Gastrocnemius medialis (tissue), 4 donors: ENCODE measurements at places on chromosomes 4 and X. TPM values are rescaled to one million over a fixed set of nuclear protein-coding genes. Genes with fewer than 3 reads are reported as not detected.

Gene PCDH19
- 0.76 TPM for total RNA-seq

DNA sequence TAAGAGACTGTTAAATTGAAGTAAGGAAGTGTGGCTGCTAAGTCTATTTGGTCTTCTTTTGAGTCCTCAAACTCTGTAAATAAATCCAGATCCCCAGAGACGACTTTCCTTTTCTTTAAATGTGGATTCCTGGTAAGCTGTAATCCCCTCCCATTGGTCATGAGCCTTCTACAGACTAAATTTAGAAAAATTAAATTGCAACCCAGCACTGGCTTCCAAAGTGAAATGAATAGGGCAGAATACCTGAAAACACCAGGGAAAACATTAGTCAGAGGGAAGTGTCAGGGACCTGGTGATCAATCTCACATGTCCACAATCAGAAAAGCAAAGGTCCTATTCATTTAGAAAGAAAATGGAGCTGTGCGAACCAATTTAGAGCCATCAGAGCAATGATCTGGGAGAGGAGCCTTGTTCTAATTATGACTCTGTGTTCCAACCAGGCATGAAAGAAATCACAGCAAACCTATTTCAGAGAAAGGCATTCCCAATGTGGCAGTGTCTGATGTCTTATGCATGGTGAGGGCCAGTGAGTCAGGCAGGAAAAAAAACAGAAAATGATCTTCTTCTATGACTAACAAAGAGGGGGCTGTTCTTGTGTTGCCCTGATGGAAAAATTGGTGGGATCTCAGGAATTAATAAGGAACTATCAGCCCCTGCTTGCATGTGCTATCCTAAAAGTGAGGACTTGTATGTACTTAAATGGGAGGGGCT is 19.8 kb upstream of the CCDC149 start:
- H3K4me1 ChIP-seq, result no peaks in the 10 kb centered on the region
- DNase-seq, result no peak
- no peak overlapping the region for H3K4me3 ChIP-seq
- H3K36me3 ChIP-seq, result no peaks in the 10 kb centered on the region
- H3K27ac ChIP-seq, result no peak overlapping the region
- H3K27me3 ChIP-seq, result no peaks in the 10 kb centered on the region

Gene RASSF6
- total RNA-seq, result not detected

DNA sequence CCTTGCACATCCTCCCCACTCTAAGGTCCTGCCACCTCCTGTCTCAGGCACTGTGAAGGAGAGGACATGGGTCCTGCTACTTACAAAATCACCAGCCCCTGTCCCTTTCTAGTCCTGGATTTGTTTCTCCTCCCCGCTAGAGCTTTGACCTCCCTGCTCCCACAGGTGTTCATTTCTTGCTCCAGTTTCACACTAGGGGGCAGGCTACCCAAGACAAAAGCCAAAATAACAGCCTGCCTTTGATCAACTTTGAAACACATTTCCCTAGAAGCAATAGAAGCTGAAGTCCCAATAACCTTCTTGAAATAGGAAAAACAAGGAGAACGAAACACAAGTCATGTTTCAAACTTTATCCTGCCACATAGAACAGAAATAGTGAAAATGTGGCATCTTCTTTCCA is 164.4 kb downstream of the QDPR start:
- no peak for DNase-seq
- H3K36me3 ChIP-seq, result no peaks in the 10 kb centered on the region
- no peaks in the 10 kb centered on the region for H3K27me3 ChIP-seq
- H3K27ac ChIP-seq, result no peak overlapping the region

GRCh38 chr4:26455571-26455970 is 34.7 kb downstream of the CCKAR start:
- no peaks in the 10 kb centered on the region for H3K36me3 ChIP-seq
- no peaks in the 10 kb centered on the region for H3K4me1 ChIP-seq
- H3K27ac ChIP-seq, result no peak overlapping the region
- H3K27me3 ChIP-seq, result no peaks in the 10 kb centered on the region
- no peak for DNase-seq

DNA sequence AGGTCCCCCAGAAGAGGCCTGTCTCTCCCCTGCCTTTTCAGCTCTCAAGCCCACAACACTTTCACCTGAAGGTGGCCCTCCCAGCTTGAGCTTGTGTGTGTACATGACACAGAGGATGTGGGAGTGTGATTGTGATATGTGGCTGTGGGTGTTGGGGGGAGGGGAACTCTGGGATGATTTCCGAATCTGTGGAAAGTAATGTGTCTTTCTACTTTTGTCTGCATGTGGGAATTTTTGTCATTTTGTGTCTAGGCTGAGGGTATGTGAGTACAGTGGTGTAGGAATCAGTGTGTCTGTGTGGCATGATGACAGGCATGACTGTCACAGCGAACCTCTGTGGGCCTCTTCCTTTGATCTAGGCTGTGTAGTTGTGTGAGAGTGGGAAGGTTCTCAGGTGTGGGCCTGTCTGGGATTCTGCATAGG is 6.4 kb downstream of the SYP start:
- no peaks in the 10 kb centered on the region for H3K27me3 ChIP-seq
- H3K27ac ChIP-seq, result no peak overlapping the region
- no peak for DNase-seq

Gene FAM114A1
- 30.2 TPM for total RNA-seq

Gene RAP2C
- 13.8 TPM for total RNA-seq

- no peaks in the 10 kb centered on the region for H3K36me3 ChIP-seq
- H3K27me3 ChIP-seq, result no peaks in the 10 kb centered on the region
- H3K4me3 ChIP-seq, result no peak overlapping the region
- no peaks in the 10 kb centered on the region for H3K4me1 ChIP-seq
- no peak overlapping the region for H3K27ac ChIP-seq
- DNase-seq, result no peak
Measured at GRCh38 chr4:139852612-139853269, 187.1 kb downstream of the MGST2 start.

Gene HS3ST1
- total RNA-seq, result 0.07 TPM

DNA sequence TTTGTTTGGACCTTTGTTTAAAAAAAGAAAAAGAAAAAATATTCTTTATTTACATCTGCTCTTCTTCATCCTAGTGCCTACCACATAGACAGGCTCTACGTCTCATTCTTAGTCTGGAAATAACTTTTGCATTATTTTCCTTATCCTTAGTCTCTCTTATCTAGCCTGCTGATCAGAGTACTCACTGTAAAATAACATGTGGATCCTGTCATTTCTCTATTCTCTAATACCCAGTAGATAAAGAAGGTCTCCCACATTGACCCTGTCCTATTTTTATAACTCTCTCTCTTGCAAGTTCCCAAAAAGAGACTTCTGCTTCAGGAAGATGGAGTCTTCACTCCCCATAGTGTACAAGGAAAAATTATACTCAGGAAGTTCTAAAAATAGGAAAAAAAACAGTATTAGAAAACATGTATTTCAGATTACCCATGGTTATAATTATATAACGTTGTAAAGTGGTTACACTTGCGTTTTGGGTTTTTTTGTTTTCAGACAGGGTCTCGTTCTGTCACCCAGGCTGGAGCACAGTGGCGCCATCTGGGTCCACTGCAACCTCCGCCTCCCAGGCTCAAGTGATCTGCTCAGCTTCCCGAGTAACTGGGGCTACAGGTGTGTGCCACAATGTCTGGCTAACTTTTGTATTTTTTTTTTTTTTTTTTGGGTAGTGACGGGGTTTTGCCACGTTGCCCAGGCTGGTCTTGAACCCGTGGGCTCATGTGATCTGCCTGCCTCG is 23.8 kb downstream of the ZFX start:
- H3K27ac ChIP-seq, result peak overlapping the region; percentile 76
- H3K4me1 ChIP-seq, result peaks cover 47% of the 10 kb centered on the region
- DNase-seq, result no peak
- no peak overlapping the region for H3K4me3 ChIP-seq

Gene PLAC8
- total RNA-seq, result 0.23 TPM

GRCh38 chr4:123984886-123985285 is 588.3 kb downstream of the SPRY1 start:
- H3K4me1 ChIP-seq, result peaks cover 20% of the 10 kb centered on the region
- peak overlapping the region; percentile 18 for H3K27ac ChIP-seq
- DNase-seq, result no peak
- H3K36me3 ChIP-seq, result no peaks in the 10 kb centered on the region
- H3K4me3 ChIP-seq, result no peak overlapping the region

DNA sequence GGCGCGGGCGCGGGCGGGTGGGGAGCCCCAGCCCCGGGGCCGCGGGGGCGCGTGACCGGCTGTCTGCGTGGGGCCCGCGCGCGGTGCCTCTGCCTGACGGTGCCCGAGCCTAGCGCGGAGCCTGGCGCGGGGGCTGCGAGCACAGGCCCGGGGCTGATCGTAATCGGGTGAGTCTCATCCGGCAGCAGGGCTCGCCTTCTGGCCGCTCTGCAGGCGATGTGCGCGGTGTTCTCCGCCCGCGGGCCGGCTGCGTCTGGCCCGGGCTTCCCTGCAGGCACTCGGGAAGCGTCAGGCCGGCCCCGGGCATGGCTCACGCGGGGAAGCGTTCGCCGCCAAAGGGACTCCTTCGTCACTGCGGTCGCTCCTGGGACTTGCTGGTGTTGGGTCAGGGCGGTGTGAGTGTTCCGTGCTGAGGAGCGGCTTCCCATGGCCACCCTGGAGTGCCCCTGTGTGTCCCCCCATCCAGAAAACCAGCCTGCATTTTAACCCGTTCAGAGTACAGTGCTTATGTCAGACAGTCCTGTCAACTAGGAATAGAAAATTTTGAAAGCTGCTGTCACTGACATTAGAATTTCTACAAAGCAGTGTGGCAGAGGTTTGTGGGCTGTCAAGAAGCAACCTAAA is 40.6 kb downstream of the FAM149A start:
- no peaks in the 10 kb centered on the region for H3K27me3 ChIP-seq
- H3K4me1 ChIP-seq, result peaks cover 9% of the 10 kb centered on the region

Gene CCDC158
- not detected for total RNA-seq

- no peak overlapping the region for H3K4me3 ChIP-seq
- no peak overlapping the region for H3K27ac ChIP-seq
- no peaks in the 10 kb centered on the region for H3K36me3 ChIP-seq
- DNase-seq, result no peak
- H3K27me3 ChIP-seq, result no peaks in the 10 kb centered on the region
- no peaks in the 10 kb centered on the region for H3K4me1 ChIP-seq
Measured at GRCh38 chrX:17697191-17697590, 40.1 kb upstream of the SCML1 start.

Gene DCAF12L2
- not detected for total RNA-seq

Gene NSUN7
- total RNA-seq, result not detected

Gene ZNF185
- 1.5 TPM for total RNA-seq

Gene LPAR4
- not detected for total RNA-seq

DNA sequence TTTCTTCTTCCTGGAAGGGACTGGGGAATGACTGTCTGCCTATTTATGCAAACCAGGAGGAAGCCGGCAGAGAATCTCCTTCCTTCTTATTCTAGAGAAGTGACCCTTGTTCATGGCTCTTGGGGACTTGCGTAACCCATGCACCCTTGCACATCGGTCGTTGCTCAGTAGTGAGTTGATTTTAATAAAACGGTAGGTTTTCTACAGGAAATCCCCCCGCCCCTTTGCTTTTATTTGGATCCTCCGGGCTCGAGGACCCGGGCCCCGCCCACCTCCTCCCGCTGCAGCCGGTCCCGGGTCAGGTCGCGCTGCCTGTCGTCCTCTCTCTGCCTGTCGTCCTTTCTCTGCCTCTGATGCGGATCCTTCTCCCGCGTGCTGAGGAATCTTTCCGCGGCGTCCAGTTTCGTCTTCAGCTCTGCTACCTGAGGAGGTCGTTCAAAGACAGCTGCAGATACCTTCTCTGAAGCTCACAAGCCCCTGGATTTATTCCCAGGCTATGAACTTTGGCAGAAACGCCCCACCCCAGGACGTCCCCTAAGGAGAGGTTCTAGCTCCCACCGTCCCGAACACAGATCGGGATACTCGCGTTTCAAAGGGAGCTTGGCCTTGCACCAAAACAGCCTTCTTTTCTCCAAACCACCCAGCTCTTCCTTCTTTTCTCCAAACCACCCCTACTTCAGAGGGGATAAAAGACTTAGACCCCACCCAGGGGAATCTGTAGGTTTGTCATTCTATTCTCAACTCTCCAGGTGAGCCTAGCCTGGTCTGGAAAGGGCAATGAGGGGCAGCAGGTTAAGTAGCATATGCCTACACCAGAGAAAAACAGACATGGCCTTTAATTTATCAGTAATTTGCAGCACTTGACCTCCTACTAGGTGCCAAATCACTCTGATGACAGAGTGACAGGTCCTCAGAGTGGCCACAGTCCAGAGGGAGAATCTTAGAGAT is 7.0 kb downstream of the TNIP3 start:
- DNase-seq, result peak; percentile 4
- peaks cover 4% of the 10 kb centered on the region for H3K4me1 ChIP-seq
- H3K4me3 ChIP-seq, result peak overlapping the region; percentile 56
- no peaks in the 10 kb centered on the region for H3K36me3 ChIP-seq
- H3K27me3 ChIP-seq, result no peaks in the 10 kb centered on the region

DNA sequence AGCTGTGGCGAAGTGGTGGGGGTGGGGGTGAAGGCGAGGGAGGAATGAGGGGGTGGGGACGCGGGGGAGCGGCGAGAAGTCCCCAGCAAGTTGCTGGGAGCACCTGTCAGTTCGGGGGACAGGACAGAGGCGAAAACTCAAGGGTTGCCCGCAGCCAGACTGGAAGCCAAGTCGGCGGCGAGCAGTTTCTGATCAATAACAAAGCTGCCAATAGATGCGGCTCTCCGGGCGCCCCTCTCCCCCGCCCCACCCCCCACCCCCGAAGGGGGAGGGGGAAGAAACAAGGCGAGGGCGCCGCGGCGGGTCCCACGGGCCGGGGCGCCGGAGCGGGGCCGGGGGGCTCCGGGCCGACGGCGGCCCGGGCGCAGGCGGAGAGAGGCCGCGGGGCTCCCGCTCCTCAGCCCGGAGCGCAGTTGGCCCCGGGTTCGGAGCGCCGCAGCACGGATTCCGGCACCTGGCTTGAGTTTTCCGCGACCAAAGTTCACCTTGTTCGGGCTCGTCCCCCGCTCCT is 379 bp downstream of the PDGFC start:
- peak overlapping the region; percentile 86 for H3K27ac ChIP-seq
- no peaks in the 10 kb centered on the region for H3K36me3 ChIP-seq
- peak overlapping the region; percentile 78 for H3K4me3 ChIP-seq
- H3K27me3 ChIP-seq, result no peaks in the 10 kb centered on the region
- no peak for DNase-seq

DNA sequence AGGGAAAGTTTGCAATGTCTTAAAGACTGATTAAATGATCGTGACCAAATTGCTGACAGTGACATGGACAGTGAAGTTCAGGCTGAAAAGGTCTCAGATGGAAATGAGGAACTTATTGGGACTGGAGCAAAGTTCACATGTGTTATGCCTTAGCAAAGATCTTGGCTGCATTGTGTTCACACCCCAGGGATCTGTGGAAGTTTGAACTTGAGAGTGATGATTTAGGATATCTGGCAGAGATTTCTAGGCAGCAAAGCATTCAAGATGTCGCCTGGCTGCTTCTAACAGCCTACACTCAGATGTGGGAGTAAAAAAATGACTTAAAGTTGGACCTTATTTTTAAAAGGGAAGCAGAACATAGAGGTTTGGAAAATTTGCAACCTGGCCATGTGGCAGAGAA is 21.4 kb downstream of the SCARB2 start:
- peaks cover 46% of the 10 kb centered on the region for H3K36me3 ChIP-seq
- no peaks in the 10 kb centered on the region for H3K27me3 ChIP-seq
- peak overlapping the region; percentile 90 for H3K27ac ChIP-seq
- no peak for DNase-seq
